ENCODE measurements at places on chromosomes 12 and 14.

GRCh38 chr12:26937443-26937862 is 328 bp downstream of the INTS13 start:
- no peak for DNase-seq

DNA sequence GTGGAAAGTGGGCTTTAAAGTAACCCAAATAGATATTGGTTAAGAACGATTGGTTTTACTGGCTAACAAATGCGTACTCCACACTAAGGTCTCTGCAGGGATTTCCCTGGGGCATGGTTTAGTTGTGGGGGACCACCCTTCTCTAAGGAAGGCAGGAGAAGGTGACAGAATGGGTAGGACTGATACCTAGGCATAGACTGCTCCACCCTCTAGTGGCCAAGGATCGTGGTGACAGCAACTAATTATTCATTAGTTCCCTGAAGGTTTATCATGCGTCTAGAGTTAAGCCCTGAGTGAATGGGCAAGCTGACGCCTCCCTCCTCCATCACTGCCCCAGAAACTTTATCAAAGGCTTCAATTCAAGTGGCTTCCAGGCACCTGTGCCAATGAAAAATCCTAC is 9.1 kb downstream of the FAM181A start:
- no peak for DNase-seq

- DNase-seq, result no peak
Observed at GRCh38 chr12:41188058-41188840, at the start of gene PDZRN4. PDZRN4 (plus strand) TSS chr12:41188320.

GRCh38 chr14:30957813-30958370 is 67.6 kb upstream of the AP4S1 start:
- no peak for DNase-seq

DNA sequence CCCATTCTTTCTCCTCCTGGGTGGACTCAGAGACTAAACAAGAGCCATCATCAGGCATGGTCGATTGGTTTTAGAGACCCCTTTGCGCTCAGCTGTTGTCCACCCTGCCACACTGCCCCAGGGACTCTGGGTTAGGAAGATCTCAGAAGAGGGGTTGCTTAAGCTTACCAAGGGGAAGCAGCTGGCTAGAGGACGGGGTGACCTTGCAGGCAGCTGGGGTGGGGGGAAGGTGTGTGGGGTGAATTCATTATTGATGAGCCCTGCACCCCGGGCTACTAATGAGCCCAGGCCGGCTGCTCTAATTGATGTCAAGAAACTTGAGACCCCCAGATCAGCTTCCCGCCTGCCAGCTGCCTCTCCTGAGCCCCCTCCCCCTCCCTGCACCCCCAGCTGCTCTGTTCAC is 8.7 kb upstream of the ZNF385A start:
- no peak for DNase-seq

DNA sequence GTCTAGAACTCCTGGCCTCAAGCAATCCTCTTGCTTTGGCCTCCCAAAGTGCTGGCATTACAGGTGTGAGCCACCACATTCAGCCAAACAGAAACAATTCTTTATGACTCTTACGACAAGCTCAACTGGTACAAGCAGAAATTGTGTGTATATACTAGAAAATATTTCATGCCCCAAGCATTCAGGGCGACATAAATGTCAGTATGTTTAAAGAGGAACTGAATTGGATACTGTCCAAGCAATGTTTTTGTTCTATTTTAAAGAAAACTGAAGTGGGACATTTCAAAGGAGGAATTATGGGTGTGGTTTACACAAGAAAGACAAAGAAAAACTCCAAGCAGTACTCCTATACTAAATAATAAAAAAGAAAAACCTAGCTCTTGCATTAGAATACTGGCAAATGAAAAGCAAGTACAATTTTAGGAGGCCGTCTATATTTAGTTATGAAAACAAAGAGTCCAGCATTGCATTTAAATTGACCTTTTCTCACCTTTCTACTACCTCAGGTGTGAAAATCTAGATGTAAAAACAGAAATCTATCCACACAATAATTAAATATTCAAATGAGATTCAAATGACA is 48.9 kb downstream of the PPP1R12A start:
- DNase-seq, result no peak

All from iPS DF 6.9 (cell line).